ENCODE measurements at places on chromosomes 3 and 15.

GRCh38 chr3:180594631-180595558 is 7.1 kb upstream of the TTC14 start:
- no peak for DNase-seq

- no peak for DNase-seq
These were observed 445.9 kb upstream of the ZNF717 start for GRCh38 chr3:76231258-76231657.

GRCh38 chr3:69342074-69342473 is 43.8 kb downstream of the FRMD4B start:
- no peak for DNase-seq

- no peak for DNase-seq
These were observed 54.4 kb downstream of the ULK4 start for GRCh38 chr3:41907330-41908073.

GRCh38 chr15:49814709-49815108 is 193.9 kb downstream of the DTWD1 start:
- no peak for DNase-seq

GRCh38 chr3:10392244-10392643 is 71.3 kb upstream of the SEC13 start:
- DNase-seq, result no peak

DNA sequence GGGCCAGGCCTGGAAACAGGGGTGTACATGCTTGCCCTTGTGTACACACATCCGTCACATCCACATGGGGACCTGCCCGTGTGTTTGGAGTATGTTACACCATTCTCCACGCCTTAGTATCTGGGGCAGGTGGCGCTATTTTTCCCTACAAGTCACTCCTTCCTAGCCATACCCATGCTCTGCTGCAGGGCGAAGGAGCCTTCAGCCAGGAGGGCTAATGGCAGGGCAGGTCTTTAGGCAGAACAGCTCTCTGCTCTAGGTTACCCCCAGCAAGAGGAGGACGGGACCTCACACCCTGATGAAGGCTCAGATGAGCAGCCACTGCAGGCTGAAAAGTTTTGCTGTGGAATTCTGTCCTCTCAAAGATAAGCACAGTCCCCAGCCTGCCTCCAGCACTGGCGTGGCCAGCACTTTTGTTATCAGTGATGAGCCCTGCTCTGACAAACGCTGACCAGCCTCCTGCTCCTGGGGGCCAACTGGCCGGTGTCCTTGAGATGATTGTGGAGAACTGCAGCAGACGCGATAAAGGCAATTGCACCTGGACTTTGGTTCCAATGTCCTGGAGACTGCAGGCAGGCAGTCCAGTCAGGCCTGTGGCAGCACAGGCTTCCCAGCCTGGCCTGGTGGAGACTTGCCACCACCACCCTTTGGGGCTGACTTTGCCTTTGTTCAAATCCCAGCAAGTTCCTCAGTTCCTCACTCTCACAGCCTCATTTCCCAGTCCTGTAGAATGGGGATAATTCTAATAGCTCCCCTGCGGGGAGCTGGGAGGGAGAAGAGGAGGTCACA is 19.8 kb upstream of the PIGZ start:
- DNase-seq, result no peak

GRCh38 chr15:66638377-66638776 is 63.7 kb upstream of the SMAD6 start:
- peak; percentile 10 for DNase-seq
